Activated CD4-positive, alpha-beta T cell treated with anti-CD3 and anti-CD28 coated beads, Interleukin-2, Interleukin-6, amounts not matched to agents 100 ng/mL and 50 ng/mL, durations not matched to agents 16 hours and 8 hours (primary cell): ENCODE measurements at places on chromosomes 2 and 18.

GRCh38 chr18:3910512-3910911, 460.5 kb downstream of the TGIF1 start:
- no peak for DNase-seq

- DNase-seq: no peak
Observed at GRCh38 chr2:172858473-172858745, 122.8 kb downstream of the RAPGEF4 start.

GRCh38 chr2:79383681-79384080, 129.2 kb upstream of the CTNNA2 start:
- no peak for DNase-seq

GRCh38 chr2:227079726-227080125, 84.3 kb downstream of the COL4A4 start:
- DNase-seq: no peak

DNA sequence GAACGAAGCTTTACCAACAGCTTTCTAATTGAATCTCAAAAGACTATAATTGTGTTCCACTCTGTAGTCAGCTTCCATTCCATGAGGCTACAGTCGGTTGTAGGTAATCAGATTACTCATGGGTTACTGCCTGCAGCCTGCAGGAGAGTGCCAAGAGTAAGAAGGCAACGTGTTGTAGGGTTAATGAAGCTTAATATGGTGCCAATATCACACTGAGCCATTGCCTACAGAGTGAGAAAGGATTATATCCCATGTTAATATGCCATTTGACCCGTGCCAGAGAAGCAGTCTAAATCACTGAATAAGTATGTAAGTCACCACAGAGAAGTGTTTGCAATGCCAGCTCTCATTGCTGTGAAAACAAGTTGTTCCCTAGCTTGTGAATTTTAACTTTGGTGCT, 734.5 kb upstream of the ACVR2A start:
- no peak for DNase-seq

DNA sequence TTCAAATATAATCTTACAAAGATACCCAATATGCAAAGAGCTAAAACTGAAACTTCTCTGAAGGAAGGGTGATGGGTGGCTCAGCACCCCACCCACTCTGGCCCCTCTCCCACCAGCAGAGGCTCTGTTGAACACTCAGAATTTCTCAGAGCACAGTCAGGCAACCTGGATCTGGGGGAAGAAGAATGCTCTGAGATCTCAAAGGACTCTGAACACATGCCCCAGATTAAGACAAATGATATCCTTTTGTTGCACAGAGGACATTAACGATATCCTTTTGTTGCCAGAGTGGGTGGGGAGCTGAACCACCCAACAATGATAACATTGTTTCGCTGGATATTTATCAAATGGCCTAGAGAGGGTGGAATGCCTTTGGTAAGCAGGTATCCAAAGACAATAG, 104.8 kb downstream of the LBH start:
- no peak for DNase-seq
